Fibroblast of skin of left quadriceps (primary cell): ENCODE measurements at places on chromosomes 2 and 18.

DNA sequence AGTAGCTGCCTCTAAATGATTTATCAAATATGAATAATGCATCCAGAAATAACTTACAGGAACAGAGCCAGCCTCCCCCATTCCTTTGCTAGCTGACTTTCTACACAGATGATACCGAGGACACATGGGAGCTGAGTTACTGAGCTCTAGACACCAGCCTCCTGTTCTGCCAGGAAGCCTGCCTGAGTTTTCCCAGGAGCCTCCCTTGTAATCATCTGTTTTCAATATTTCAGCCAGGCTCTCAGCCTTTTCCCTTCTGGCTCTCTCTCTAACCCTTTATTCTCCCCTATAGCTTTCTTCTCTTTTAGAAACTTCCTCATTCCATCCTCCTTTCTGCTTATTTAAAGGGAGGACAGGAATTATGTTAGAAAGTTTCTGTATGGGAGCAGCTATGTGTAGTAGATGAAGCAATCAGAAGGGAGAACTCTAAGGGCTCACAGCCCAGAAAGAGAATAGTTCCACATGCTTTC is 911.6 kb downstream of the TDRD15 start:
- DNase-seq = peak; percentile 48

DNA sequence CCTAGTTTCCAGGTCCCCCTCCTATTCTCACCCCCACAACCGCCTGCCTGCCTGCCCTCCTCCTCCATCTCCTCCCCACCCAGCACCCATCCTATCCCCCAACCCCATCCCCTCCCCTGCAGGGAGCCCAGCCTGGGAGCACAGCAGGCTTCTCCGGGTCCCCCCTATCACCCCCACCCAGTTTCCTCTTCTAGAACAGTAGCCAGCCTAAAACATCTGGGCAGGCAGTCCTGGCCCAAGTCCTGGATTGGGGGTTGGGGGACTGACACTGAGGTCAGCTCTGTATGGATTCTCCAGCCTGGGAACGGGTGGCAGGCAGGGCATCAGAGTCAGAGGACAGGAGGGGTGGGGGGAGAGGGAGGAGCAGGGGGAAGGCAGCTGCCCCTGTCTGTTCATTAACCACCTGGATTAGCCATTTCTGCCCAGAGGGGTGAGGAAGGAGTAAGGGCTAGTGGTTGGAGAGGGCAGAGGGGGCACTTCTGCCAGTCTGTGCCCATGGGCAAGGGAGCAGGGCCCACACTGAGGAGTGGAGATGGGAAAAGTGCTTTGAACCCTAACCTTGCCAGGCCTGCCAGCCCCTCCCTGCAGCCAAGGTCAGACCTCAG is 60.0 kb downstream of the TNS1 start:
- no peak for DNase-seq

DNA sequence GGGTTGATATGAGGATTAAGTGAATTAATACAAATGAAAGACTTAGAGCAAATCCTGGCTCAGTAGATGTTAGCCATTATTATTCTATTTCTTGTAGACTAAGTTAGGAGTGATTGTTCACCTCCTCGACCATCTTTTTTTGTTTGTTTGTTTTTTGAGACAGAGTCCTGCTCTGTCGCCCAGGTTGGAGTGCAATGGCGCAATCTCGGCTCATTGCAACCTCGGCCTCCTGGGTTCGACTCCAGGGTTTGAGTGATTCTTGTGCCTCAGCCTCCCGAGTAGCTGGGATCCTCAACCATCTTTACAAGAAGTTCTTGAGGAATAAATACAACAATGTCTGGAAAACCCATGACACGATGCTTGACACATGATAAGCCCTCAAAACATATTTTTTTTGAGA is 12.7 kb downstream of the TRIM54 start:
- DNase-seq = no peak

DNA sequence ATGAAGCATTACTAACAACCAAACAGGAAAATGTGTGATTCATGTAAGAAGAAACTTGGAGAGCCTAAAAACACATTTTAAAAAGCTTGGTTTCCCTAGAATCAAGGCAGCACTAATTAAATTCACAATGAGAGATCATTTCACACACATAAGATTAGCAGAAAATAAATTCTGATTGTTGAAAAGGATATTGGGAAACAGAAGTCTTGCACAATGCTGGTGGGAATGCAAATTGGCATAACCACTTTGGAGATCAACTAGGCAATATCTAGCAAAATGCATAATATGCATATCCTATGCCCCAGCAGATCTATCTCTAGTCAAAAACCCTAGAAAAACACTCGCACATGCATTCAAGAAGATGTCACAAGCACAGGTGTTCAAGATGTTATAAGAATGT is 75.3 kb upstream of the SIX3 start:
- DNase-seq = no peak

DNA sequence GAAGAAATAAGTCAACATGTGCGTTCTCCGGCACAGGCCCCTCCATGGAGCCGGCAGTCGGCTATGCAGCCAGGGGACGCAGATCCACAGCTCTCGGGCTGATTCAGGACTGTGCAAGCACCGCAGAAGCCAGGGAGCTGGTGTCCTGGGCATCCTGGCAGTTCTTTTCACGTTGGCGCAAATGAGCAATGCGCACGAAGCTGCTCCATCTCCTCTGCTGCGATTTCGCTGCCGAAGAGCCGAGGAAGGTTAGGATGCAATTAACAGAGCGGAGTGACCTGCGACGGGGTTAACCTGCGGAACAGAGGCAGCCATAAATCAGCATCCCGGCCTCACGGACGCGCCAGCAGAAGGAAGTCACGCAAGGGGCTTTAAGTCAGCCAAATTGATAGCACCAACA is 107.1 kb upstream of the POU3F3 start:
- DNase-seq = no peak

GRCh38 chr2:239349453-239350135 is 51.2 kb downstream of the HDAC4 start:
- DNase-seq = no peak

DNA sequence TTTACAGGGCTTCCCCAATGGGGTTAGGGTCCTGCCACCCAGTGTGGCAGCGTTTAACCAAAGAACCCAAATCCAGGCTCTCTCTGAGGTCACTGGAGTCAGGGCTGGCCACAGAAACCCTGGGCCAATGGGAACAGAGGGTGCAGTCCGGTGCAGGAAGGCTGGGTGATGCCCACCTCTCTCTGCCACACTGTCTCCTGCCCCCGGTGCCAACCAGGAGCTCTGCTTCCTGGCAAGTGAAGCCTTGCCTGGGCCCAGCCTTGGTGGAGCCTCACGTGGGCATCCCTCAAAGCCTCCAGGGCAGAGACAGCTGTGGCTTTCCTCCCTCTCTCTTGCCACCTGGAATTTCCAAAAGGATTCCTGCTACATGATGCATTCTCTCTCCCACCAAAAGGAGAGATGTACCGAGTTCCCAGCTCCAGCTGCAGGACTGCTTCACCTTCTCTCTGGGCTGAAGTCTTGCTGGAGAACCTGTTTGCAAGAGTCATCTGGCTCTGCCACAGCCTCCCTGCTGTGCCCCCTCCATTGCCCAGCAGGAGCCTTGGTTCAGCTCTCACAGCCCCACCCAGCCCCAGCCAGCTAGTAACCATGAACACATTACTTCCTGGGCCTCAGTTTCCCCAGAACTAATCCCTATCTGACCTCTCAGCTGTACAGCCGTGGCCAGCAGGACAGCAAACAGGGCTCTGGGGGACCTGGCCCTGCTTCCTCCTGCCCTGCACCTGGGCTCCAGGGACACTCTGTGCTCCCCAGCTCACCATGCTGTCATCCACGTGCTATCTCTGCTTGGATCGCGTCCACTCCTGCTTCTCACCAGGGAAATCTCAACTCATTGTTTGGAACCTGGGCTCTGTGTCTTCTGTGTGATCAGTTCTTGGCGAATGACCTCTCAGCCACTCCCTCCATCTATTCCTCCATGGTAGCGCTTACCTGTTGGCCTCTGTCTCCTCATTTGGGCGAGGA is 43.4 kb downstream of the KCNF1 start:
- DNase-seq = no peak

GRCh38 chr18:61653823-61654551 is 238.8 kb downstream of the RNF152 start:
- DNase-seq = no peak

DNA sequence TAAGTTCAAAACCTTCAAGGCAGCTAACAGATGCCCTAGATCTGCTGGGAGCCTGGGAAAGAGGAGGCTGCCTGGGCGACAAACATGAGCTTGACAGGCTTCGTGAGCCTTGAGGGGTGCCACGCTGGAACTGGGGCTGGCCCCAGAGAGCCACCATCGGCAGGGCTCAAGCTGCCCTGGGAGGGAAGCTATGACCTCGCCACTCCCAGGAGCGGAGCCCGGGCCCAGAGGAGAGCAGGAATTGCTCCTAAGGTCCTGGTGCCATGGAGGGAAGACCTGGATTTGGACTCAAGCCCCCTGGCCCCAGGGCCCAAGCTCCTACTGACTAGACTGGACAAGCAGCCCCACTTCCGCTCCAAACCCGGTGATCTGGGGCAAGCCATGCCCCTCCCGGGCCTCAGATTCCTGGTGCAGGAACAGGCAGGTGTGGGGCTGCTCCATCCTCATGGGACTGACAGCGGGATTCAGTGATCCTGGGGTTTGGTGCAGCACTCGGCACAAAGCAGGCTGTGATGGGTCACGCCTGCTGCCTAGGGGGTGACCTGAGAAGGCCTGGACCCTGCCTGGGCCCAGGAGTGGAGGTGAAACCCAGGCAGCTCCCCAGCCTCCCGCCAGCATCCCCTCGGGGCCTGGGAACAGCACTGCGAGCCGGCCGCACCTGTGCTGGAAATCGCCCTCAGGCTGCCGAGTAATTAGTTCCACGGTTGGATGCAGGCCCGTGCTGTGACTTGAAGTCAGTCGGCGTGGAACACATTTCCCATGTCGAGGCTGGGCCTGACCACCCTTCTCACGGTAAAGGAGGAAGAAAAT is 246.9 kb downstream of the NDUFA10 start:
- DNase-seq = no peak

DNA sequence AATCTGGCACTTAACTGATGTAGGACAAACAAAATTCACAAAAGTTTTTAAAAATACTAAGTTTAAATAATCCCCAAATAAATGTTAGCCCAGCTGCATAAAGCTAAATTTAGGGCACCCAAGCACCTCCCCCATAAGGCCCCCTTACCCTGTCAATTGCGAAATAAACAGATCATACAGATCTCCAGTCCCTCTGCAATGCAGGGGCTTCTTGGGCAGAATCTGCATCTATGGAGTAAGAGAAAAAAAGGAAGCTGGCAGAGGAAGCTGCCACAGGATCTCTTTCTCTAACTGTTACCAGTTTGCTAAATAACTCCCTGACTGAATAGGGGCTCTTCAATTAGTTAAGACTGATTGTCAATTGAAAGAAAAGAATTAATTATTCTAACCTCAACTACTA is 117.7 kb downstream of the MEMO1 start:
- no peak for DNase-seq

DNA sequence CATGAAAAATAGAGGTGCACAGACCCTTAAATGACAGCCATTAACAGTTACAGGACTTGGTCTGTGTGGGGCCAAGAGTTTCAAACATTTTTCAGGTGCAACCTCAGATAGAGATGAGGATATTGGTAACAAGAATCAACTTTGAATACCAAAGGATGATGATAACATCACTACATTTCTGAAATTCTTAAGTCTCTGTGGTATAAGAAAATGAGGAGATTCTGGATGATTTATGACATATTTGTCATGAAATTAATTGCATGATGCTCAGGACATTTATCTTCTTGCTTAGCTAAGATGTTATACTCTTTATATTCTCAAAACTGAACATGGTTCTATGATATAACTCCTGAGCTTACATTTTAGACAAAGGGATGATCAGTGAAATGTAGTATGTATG is 471.8 kb upstream of the CWC22 start:
- peak; percentile 11 for DNase-seq

DNA sequence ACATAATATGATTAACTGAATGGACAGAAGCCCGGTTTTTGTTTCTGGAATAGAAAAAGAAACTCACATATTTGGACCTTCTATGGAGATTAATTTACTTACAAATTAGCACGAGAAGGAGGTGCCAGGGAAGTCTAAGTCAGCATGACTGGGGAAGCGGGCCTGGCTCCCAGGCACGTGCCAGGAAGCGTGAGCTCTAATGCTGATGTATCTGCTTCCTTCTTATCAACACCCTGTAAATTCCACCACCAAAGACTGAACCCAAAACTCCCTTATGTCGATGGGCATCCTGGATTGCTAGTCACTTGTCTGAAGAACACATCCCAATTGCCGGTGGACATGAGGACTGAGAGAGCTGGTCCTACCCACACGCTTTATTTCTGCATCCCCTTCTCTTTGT is 134.5 kb downstream of the GALNT14 start:
- DNase-seq = no peak

DNA sequence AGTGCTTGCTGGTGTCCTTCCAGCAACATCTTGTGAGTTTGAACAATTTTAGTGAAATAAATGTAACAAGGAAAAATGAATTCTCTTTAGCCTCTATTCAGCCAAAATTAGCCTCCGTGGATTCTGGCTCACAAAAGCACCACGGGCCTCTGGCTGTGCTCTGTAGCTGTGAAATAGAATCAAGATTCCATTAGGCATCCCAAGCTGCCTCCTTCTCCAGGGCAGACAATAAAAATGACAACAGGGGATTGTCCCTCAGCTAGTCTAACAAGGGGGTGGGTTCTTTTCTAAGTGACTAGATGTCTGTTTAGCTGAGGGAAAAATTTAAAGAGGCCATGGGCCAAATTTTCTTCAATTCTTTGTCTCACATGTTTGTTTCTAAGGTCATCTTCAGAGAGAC is 254.7 kb upstream of the FIGN start:
- no peak for DNase-seq

- DNase-seq = no peak
These were observed 335.2 kb upstream of the LRATD1 start for GRCh38 chr2:14297340-14297739.

DNA sequence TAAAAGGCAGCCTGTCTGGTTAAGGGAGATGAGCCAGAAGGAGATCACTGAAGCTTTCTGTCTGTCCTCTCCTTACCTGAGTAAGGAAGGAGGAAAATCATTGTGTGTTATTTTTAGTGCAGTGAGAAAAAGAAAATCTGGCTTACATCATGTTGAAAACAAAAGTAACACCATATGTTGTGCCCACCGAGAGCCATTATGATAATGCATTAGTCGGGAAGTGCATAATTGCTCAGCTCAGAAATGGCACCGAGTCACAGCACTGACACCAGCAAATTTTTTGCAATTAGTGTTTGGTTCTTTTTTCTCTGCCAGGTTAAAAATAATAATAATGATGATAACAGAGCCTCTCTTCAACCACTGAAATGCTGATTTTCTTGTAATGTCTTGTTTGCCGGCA is 46.6 kb downstream of the HNMT start:
- no peak for DNase-seq

- no peak for DNase-seq
These were observed 2.0 kb downstream of the NAGK start for GRCh38 chr2:71070294-71071093.

- no peak for DNase-seq
These were observed 19.2 kb upstream of the CERS6 start for GRCh38 chr2:168436840-168437239.

- DNase-seq = no peak
These were observed 1.5 kb downstream of the KIF1A start for GRCh38 chr2:240818293-240819125.

GRCh38 chr2:226705965-226706364 is 93.7 kb downstream of the IRS1 start:
- DNase-seq = no peak
